ENCODE measurements at places on chromosomes 13 and 19. TPM values are rescaled to one million over a fixed set of nuclear protein-coding genes. Genes with fewer than 3 reads are reported as not detected.

Gene PSG7
- total RNA-seq: not detected

Gene AXL
- 0.22 TPM for total RNA-seq

Gene CD79A
- 1.6 TPM for total RNA-seq

Gene SOX1
- not detected for total RNA-seq

Gene DAND5
- total RNA-seq: not detected

Gene LHB
- not detected for total RNA-seq

- DNase-seq: no peak
Observed at GRCh38 chr13:100854006-100854405, 179.4 kb upstream of the TMTC4 start.

DNA sequence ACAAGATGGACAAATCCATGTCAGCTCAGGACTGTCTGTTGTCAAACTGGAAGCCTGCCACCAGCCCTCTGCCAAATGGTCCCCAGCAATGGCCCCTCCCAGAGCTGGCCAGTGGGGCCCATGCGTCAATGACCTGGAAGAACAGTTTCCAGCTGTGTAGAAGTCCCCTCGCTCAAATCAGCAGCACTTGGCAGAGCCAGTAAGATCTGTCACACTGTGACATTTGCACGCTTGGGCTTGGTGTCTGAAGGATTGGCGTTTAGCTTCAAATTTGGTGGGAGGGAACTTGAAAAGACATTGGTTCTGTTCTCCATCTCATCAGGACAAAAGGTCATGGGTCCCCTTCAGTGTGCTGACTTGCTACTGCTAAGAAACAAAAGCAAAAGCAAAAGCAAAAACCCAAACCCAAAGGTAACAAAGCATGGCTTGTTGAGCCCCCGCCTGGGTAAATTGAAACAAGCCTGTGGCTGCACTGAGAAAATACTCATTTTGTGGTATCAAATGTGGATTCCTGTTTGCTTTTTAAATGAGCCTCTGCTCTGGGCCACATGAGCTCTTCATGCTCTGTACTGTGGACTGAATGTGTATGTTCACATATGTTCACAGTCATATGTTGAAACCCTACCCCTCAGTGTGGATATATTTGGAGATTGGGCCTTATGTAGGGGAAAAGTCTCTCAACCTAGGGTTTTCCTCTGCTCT is 253.6 kb upstream of the MAB21L1 start:
- DNase-seq: no peak

DNA sequence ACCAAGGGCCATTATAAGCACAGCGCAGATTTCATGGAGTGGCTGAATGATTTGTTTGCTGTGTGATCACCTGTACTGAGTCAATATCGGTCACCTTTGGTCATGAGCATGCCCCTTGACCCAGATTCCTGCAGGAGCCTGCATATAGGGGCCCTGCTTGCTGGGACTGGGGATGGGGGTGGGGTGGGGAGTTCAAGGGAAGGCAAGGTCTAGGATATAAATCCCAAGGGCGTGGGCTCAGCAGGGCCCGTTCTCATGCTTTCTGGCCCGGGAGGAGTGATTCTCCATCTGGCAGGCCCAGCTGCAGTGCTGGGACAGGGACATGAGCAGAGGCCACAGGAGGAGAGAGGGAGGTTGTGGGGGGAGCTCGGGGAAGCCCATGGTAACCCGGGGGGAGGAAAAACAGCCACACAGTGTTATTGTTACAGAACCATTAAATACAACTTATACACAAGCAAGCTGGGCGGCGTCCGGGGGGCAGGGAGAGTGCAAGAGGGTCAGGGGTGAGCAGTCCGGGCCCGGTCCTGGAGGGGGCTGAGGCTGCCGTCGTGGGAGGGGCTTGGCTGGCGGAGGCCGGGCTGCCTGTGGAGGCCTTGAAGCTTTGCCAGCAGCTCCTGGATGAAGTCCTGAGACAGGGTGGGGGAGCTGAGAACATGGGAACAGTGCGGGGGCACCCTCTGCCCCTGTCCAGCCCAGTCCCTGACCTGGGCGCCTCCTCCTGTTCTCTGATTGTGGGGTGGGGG is 5.2 kb downstream of the PPP1R14A start:
- DNase-seq: no peak

DNA sequence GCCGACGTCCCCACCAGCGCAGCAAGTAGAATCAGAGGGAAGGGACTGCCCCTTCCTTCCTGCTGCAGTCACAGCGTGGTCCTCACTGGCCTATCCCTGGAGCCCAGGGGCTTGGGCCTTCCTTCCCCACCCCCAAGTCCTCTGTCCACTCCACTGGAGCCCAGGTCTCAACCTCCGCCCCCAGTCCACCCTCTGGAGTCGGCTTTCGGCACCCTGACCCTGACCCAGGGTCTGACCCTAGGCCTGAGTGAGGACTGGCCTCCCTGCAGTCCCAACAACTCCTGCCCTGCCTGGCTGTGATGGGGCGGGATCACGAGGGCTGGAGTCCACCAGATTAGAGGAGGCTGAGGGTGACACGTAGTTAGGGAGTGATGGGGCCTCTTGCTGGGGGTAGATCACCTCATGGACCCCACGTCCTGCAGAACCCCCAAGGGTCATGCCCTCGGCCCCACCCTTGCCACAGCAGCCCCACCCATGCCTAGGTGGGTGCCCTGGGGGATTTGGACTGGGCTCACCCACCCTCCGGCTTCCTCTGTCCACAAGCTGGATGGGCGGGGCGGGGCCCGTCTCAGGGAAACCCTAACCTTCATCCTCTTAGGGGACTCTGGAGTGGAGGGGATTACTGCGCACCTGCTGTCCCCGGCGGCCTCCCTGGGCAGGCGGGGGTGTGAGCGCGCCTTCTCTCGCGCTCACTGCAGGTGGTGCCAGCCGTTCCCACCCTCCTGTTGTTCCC is 3.8 kb downstream of the RAX2 start:
- DNase-seq: no peak

DNA sequence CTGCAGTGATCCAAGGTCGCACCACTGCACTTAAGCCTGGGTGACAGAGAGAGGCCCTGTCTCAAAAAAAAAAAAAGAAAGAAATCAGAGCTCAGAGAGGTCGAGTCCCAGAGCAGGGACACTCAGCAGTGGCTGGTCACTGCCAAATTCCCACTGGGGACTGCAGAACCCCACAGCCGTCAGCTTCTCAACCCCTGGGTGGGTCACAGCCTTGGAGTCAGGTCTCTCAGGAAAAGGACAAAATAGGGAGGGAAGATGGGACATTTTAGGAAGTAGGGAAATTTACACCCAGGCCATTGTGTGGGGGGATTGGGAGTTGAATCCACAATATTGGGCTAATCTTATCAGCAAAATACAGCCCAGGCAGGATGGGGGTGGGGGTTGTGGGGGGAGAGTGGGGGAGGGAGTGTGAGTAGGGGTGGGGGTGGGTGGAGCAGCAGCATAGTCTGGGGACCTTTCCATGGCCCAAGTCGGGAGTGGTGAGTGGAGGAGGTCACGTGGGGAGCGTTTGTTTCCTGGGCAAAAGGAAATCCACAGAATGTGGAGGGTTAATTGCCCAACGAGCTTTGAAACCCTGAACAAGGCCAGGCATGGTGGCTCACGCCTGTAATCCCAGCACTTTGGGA is 5.0 kb upstream of the CCDC194 start:
- no peak for DNase-seq

DNA sequence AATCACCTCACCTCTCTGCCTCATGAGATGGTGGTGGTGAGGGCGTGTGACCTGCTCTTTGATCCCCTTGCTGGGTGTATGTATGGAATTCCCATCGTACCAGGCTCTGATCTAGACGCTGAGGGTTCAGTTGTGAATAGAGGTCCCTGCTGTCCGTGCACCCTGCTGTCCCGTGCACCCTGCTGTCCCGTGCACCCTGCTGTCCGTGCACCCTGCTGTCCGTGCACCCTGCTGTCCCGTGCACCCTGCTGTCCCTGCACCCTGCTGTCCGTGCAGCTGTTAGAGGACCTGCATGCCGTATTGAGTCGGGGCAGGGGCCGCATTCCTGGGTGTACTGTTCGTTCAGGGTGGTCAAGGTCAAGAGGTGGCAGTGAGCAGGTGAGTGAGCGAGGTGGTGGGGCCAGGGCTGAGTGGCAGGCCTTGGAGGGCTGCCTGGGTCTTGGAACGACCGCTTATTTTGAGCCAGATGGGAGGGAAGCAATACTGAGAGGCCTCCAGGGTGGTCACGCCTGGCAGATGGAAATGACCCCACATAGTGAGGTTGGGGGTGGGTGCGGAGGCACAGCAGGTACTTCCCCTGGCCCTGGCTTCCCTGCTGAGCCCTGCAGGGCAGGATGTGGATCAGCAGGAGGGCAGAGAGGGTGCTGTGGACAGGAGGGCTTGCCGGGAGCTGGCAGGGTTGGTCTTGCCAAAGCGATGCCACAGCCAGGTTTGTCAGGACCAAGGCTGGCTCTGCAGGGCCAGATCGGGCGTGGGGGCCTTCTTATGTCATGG is 4.6 kb upstream of the EPN1 start:
- DNase-seq: no peak

GRCh38 chr13:22027566-22027965 is 356.7 kb downstream of the FGF9 start:
- DNase-seq: no peak

DNA sequence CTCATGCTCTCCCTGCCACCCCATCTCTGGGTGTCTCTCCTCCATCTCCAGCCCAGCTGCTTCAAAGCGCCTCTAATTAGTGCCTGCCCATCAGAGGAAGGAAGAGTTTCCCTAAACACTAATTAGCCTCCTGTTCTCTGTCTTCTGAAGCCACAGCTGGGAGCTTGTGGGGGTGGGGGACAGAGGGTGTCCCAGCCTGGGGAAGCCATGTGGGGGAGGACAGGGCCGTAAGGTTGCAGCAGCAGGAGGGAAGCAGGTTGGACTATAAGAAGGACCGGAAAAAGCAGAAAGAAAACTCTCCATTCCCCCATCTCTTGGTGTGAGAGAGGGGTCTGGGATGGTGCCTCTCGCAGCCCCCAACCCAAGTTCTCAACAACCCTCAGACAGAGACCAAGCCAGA is 26.2 kb downstream of the SLC8A2 start:
- no peak for DNase-seq

- no peak for DNase-seq
Observed at GRCh38 chr13:90103099-90103784, 1244.2 kb upstream of the MIR17HG start.

GRCh38 chr13:25625414-25625813 is 253.6 kb downstream of the ATP8A2 start:
- DNase-seq: no peak

GRCh38 chr13:99075268-99076191 is 97.7 kb upstream of the DOCK9 start:
- no peak for DNase-seq

All from T-helper 17 cell (primary cell).